Activated T-helper 2 cell treated with anti-CD3 and anti-CD28 coated beads, Interferon-gamma antibody, Interleukin-2, Interleukin-4, amounts not matched to agents 10 μg/mL and 5 μg/mL and 100 μg/mL, durations not matched to agents 14 hours and 24 hours and 36 hours (primary cell): ENCODE measurements at places on chromosomes 3 and 15. TPM values are rescaled to one million over a fixed set of nuclear protein-coding genes. Genes with fewer than 3 reads are reported as not detected.

Gene CCPG1
- 8.9 and 9.8 TPM in 2 replicates for total RNA-seq

Gene SOX2
- total RNA-seq = not detected in 2 replicates

Gene IL12A
- 0.53 and 0.87 TPM in 2 replicates for total RNA-seq

Gene TM2D3
- 40.4 and 42.6 TPM in 2 replicates for total RNA-seq

Gene PYDC2
- total RNA-seq = not detected in 2 replicates

Gene CASR
- not detected in 2 replicates for total RNA-seq
